Lower leg skin (tissue), 4 donors: ENCODE measurements at places on chromosomes 11 and 22. TPM values are rescaled to one million over a fixed set of nuclear protein-coding genes. Genes with fewer than 3 reads are reported as not detected.

DNA sequence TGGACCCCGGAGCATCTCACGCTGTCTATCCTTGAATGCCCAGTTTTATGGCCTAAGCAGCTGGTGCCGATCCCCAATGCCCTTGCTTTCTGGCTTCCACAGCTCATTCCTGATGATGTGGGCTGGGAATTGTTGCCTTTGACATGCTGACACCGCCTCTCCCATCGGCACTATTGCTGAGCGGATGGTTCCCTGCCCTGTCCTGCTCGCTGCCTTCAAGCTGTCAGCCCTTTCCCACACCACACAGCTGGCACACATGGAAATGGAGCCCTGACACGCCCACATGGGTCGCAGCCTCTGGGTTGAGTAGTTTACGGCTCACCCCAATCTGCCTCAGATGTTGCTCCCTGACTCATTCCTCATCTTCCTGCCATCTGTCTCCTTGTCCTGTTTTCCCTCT is 110.2 kb upstream of the SESN3 start:
- peak; percentile 81 for DNase-seq

DNA sequence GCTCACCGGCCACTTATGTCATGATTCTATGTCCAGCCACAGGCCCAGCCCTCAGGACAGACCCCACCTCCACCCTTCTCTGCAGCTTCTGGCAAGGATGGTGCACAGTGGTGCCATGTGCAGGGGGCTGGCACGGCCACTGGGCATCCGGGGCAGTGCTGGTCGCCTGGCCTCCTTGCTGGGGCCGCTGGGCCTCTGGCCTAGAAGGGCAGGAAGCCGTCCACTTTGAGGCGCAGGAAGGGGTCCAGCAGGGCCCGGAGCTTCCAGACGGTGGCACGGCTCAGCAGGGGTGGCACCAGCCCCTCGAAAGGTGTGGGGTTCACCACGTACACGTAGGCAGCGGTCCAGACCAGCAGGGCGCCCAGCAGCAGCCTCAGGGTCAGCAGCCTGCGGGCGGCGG is 2.4 kb downstream of the CCDC188 start:
- DNase-seq = no peak

HSPB2 gene
- total RNA-seq = 1.2 TPM

DNA sequence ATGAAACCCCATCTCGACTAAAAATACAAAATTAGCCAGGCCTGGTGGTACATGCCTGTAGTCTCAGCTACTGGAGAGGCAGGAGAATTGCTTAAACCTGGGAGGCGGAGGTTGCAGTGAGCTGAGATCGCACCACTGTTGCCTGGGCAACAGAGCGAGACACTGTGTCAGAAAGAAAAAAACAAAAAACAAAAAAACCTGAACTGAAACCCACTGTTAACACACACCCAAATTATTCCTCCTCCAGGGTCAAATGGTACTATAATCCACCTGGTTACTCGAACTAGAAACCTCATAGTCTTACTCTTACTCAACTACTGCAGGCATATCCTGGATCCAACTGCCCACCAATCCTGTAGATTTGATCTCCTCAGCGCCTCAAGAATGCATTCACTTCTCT is 35.5 kb downstream of the USP28 start:
- no peak for DNase-seq

- DNase-seq = no peak
Observed at GRCh38 chr11:73386016-73386415, 9.8 kb downstream of the RELT start.

DNA sequence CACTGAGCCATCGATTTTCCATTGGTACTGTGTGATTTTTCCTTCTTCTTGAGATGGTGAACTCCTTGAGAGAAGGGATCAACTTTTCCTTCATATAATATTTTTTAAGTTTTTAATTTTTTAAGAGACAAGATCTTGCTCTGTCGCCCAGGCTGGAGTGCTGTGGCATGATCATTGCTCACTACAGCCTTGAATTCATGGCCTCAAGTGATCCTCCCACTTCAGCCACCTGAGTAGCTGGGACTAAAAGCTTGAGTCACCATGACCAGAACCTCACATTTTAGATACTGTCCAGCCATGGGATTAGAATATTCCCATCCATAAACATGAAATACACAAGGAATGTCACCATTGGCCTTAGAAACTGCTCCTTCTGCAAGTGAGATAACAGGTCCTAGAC is 66.9 kb upstream of the CHRM4 start:
- DNase-seq = no peak

- no peak for DNase-seq
Observed at GRCh38 chr22:39135092-39135896, 17.2 kb downstream of the CBX7 start.
